ENCODE measurements at places on chromosomes 5 and 9.

GRCh38 chr5:102481054-102481715, 17.6 kb downstream of the SLCO6A1 start:
- DNase-seq, result no peak

DNA sequence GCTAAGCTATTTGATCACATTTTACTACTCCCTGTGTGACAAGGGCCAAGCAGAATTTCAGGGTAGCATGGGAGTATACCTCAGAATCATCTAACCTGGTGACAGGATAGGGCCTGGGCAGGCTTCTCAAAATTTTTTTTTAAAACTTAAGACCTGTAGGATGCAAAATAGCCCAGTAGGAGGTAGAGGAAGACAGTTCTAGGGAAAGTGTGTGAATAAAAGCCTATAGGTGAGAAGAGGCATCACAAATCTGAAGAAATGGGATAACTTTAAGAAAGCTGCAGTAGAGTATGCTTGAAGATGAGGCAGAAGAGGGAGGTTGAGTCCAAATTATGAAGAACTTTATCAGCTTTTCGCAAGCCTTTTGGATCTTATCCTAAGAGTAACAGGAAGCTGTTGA, 32.3 kb downstream of the CNTRL start:
- no peak for DNase-seq

DNA sequence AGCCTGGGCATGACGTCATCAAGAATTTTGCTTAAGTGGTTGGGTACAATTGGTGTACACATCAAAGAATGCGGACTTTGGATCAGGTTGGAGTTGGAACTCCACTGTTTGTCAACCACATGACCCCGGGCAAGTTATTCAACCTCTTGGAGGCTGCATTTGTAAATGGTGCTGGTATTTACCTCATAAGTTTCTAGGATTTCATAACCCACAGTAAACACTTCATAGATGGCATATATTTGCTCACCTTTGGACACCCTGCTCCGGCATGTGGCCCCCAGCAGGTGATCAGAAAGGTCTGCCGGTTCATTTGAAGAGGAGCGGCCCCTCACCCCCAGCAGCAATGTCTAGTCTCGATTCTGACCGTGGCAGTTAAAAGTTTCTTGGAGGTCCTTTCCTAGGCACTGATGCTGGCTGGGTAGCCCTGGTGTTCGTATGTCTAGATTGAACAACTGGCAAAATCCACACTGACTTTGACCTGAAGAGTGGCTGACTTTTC, 60.6 kb downstream of the IL6ST start:
- no peak for DNase-seq

GRCh38 chr5:177302354-177303110, 987 bp downstream of the RAB24 start:
- DNase-seq, result no peak

DNA sequence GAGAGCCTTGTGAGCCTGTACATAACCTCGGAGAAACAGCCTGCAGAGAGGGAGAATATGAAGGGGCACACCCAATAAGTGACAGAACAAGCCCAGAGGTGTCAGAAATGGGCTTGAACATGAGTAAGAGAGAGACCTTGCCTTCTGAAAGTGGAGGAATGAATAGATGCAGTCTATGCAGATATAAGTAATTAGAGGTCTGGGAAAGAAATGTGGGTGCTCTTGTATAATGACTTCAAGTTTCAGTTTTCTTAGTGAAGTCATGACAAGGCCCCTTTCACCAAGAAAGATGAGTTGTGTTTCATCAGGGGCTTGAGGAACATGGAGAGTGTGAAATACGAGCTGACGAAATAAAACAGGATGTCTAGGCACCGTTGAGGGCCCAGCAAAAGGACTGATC, 15.1 kb downstream of the GRAMD2B start:
- DNase-seq, result no peak

Data from left forelimb (tissue), 1 donor.